ENCODE measurements at places on chromosomes 7 and 10.

GRCh38 chr7:12583176-12583575 lies 12.7 kb downstream of the SCIN start:
- DNase-seq = no peak

GRCh38 chr10:130160775-130161174 lies 24.6 kb downstream of the GLRX3 start:
- no peak for DNase-seq

- DNase-seq = no peak
These were observed 43.7 kb downstream of the HIF1AN start for GRCh38 chr10:100579261-100580090.

DNA sequence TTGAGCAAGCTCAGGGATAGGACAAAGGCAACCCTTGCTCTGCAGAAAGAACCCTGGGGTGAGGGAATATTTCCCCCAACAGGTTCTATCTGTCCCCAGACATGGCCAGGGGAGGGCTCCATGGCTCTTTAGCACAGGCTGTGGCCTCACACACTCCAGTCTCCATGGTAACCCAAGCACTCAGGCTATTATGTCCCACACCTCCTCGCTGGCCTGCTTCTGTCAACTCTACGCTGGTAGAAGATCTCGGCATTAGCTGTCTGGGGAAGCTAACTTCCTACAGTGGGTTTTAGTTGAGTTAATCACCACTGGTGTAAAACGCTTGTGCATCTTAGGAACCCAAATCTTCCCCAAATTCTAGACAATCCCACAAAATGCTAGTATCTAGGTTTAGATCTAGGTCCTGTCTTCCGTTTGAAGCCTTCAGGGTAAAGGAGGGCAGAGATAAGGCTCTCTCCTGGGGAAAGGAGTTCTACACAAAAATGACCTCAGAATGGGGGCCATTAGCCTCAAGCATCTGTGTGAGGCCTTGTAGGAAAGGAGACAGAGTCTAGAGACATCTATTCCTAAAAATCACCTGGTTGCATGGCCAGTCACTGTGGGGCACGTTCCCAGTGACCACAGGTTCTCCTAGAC lies 36.7 kb upstream of the SLIT1 start:
- no peak for DNase-seq

- no peak for DNase-seq
These were observed 10.8 kb upstream of the HOXA2 start for GRCh38 chr7:27112955-27113949.

DNA sequence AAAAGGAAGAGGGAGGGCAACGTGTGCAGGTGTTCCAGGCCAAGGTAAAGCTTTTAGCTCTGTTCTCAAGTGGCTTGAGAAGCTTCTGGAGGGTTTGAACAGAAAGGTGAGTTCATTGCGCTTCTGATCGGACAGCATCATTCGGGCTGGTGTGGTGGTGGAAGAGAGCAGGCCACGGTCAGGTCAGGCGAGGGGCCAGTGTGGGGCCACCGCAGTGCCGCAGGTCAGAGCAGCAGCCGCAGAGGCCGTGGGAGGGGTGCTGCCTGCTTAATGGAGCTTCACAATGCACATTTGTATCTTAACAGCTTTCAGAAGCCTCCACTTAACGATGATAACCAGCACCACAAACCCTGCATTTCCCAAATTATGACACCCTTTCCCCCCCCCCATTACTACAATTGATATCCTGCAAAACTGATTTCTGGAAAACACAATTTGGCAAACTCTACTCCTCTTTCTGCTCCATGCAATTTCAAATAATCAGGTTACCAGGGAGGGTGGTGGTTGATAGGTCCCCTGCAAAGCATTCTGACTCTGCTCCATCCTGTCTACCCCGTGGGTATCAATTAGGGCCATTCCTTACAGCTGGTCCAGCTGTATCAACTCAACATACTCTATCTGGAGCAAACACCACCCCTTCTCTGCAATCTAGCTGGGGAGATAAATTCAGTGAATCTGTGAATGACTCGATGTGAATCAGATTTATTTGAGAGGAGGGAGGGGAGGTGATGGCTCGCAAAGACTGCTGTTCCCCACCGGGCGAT lies 162.9 kb downstream of the ACTR3B start:
- DNase-seq = no peak

DNA sequence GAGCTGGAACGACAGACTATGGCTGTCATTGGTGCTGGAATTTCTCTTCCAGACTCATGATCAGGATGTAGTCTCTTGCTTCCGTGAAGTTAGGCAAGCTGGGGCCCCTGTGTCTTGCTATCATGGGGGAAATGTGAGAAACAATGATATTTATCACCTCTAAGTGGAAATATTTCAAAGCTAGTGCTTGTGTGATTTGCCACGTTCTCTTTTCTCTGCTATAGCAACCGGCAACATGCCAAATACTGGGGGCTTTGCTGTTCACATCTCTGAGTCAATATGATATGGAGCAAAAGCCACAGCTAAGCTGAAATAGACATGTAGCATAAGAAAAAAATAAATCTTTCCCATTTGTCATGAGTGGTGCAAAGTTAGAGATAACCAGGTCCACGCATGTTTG lies 668.2 kb upstream of the IGFBP3 start:
- no peak for DNase-seq

- no peak for DNase-seq
These were observed 67.8 kb downstream of the EMX2 start for GRCh38 chr10:117610321-117610720.

DNA sequence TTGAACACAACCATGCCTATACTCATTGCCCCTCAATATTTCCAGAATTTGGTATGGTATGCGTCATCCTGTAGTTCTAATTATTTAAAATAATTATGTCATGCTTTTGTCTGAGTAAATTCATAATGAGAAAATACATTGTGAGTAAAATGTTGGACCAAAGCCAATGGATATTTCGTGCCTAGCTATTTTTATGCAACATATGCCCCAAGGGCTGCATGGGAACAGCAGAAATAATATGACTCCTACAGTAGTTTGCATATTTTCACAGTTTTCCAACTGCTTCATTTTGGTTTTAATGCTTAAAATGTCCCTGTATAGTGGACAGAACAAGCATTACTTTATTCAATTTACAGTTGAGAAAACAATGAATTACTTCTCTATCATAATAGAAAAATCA lies 1115.6 kb upstream of the GHITM start:
- DNase-seq = no peak

DNA sequence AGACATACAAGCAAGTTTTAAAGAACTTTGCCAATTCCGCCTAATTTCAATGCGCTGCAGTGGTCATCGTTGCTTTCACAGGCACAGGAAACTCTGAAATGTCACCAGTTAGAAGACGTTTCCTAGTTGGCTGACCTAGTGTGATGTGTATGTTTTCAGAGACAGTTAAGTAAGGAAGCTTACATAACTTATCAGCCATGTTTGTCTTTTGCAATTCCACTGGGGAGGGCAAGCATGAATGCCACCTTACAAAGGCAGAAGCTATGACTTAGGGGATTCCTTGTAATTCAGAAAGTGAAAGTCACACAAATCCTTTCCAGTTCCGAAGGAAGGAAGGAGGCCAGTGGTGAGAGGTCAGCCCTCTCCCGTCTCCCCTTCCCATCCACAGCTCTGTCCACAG lies 15.0 kb upstream of the NPS start:
- DNase-seq = no peak

DNA sequence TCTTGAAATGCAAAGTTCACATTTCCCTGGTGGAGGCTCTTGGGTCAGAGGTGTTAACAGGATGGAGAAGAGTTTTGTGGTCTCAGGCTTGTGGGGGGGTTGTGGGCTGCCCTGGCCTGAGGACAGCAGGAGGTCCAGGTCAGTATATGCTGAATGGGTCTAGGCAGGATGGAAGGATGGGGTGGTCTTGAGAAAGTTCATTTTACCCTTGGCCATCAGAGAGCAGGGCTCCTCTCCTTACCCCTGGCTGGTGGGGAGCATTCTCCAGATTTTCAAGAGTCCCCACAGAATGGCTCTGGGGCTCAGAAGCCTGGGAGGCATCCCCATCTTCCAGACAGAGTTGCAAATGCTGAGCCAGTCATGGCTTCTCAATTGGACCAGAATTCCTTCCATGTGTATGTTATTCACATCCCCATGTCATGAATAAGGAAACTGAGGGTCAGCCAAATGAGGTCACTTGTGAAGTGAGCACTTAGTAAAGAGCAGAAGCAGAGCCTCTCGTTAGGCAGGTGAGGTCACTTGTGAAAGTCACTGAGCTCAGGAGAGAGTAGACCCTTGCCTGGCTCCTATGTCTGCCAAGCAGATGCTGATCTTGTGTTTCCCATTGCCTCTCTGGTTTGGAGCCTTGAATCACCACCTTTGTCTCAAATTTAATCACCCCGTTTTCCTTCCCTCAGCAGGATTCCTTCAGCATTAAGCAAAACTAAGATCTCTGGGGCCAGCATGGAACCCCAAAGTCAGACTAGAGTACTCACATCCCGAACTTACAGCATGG lies 33.0 kb downstream of the MBL2 start:
- no peak for DNase-seq

DNA sequence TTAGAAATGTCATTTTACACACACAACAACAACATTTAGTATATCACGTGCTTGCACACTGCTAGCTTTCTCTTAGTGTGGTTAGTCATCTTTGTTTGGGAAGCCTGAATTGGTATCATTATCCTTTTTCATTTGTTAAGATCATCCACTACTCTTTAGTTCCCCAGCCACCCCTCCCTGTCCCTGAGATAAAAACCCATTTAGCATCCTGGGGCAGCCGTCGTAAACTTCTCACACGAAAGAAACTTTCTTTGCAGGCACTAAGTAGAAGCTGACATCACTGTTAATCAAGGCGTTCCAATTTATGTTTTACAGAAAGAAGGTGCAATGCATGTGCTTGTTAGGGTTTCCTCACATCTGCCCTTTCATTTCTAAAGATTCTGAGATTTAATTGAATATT lies 475.1 kb upstream of the FZD8 start:
- no peak for DNase-seq

GRCh38 chr10:109889867-109890266 lies 33.4 kb downstream of the XPNPEP1 start:
- peak; percentile 83 for DNase-seq

- DNase-seq = no peak
These were observed at the start of gene THSD7A for GRCh38 chr7:11831736-11832495. Gene THSD7A (minus strand): TSS chr7:11832198. CDS start chr7:11831946, 252 bp downstream.

DNA sequence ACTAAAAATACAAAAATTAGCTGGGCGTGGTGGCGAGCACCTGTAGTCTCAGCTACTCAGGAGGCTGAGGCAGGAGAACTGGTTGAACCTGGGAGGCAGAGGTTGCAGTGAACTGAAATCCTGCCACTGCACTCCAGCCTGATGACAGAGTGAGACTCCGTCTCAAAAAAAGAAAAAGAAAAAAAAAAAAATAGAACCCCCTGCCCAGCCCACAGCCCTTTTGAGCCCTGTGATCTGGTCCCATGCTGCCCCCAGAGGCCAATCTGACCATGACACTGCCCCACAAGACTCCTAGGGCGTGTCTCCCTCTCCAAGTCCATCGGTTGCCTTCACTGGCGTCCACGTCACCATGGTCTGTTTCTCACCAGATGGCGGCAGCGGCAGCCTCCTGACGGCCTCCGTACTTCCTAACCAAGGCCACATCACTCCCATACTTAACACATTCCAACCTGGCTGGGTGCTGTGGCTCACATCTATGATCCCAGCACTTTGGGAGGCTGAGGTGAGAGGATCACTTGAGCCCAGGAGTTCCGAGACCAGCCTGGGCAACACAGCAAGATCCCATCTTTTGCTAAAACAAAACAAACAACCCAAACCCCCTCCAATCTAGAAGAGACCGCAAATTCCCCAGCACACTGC lies 18.0 kb downstream of the STX1A start:
- no peak for DNase-seq

GRCh38 chr10:88461426-88461825 lies 121.7 kb downstream of the RNLS start:
- no peak for DNase-seq

GRCh38 chr10:51852297-51852696 lies 152.9 kb upstream of the CSTF2T start:
- DNase-seq = no peak

GRCh38 chr10:78351809-78352208 lies 318.1 kb downstream of the RPS24 start:
- no peak for DNase-seq

GRCh38 chr10:86091216-86091615 lies 275.4 kb downstream of the GRID1 start:
- DNase-seq = no peak
